Aorta (tissue), 5 donors: ENCODE measurements at places on chromosomes 7 and 10. TPM values are rescaled to one million over a fixed set of nuclear protein-coding genes. Genes with fewer than 3 reads are reported as not detected.

- no peak overlapping the region for H3K27ac ChIP-seq
- no peaks in the 10 kb centered on the region for H3K4me1 ChIP-seq
- H3K36me3 ChIP-seq: peaks cover 4% of the 10 kb centered on the region
- no peak overlapping the region for H3K4me3 ChIP-seq
- no peaks in the 10 kb centered on the region for H3K27me3 ChIP-seq
- DNase-seq: no peak
Observed at GRCh38 chr10:20065814-20066213, 249.6 kb downstream of the PLXDC2 start.

GRCh38 chr7:31935124-31936054 lies 134.8 kb downstream of the PDE1C start:
- H3K4me3 ChIP-seq: no peak overlapping the region
- H3K27ac ChIP-seq: no peak overlapping the region
- DNase-seq: no peak
- H3K36me3 ChIP-seq: no peaks in the 10 kb centered on the region

DNA sequence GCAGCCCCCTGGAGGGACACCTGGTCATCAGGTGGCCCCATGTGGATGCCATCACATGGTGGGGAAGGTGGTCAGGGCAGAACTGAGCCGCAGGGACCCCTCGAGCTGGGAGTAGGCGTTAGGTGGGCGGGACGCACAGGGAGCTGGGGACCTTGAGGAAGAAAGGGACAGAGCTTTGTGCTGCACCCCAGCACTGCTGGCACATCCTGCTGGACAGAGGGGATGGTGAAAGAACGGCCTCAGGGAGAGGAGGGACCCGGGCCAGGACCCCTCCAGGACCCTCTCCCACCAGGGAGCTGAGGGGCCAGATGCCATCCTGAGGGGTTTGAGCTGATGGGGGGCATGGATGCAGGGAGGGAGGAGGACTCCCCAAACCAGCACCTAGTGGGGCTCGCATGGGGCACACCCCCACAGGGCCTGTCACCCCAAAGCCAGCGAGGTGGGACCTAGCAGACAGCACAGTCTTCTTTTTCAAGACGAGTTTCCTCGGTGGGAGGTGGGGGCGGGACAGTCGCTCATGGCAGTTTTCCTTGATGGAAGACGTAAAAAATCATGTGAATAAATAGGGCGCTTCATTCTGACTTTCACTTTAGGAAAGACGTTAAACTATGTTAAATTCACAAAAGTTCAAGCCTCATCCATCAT lies 43.3 kb downstream of the STK32C start:
- H3K36me3 ChIP-seq: no peaks in the 10 kb centered on the region
- peak; percentile 18 for DNase-seq
- H3K27me3 ChIP-seq: no peaks in the 10 kb centered on the region

DNA sequence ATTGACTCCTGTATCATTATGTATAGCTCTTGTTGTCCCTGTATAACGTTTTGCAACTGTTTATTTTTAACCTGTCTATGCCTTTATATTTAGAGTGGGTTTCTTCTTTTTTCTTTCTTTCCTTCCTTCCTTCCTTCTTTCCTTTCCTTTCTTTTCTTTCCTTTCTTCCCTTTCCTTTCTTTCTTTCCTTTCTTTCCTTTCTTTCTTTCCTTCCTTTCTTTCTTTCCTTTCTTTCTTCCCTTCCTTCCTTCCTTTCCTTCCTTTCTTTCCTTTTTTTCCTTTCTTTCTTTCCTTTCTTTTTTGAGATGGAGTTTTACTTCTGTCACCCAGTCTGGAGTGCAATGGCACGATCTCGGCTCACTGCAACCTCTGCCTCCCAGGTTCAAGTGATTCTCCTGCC lies 5.9 kb downstream of the JAKMIP3 start:
- H3K4me3 ChIP-seq: no peak overlapping the region
- H3K27me3 ChIP-seq: no peaks in the 10 kb centered on the region
- no peaks in the 10 kb centered on the region for H3K36me3 ChIP-seq
- no peak overlapping the region for H3K27ac ChIP-seq
- no peaks in the 10 kb centered on the region for H3K4me1 ChIP-seq

GRCh38 chr10:11353006-11353896 lies 258.2 kb downstream of the USP6NL start:
- H3K27ac ChIP-seq: no peak overlapping the region
- H3K4me3 ChIP-seq: no peak overlapping the region
- no peaks in the 10 kb centered on the region for H3K36me3 ChIP-seq
- no peak for DNase-seq
- no peaks in the 10 kb centered on the region for H3K4me1 ChIP-seq
- no peaks in the 10 kb centered on the region for H3K27me3 ChIP-seq

GRCh38 chr7:24972166-24972477 lies 7.9 kb downstream of the OSBPL3 start:
- H3K27me3 ChIP-seq: no peaks in the 10 kb centered on the region
- no peak overlapping the region for H3K4me3 ChIP-seq
- no peak for DNase-seq
- H3K27ac ChIP-seq: no peak overlapping the region
- no peaks in the 10 kb centered on the region for H3K36me3 ChIP-seq

DNA sequence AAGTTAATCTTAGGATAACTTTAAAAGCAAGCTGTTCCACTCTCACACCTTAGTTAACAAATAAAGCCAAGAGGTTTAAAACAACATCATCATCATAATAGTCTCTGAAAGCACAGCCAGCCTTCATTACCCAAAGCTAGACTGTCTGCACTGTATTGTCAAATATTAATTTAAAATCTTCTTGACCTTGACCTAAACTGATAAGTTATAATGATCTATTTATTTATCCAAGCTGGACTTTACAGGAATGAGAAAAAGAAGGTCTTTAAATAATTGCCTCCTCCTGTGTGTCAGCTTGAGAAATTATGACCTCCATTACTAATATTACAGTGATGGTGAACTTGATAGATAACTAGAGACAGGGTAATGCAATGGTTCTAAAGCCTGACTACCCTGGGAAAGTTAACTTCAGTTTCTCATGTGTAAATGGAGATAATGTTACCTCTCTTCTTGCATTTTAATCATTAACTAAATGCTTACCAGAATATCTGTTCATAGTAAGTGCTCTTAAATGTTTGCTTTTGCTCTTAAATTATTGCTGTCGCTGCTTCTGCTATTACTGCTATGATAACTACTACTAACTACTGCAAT lies 111.0 kb downstream of the KAT6B start:
- no peaks in the 10 kb centered on the region for H3K27me3 ChIP-seq
- H3K4me3 ChIP-seq: no peak overlapping the region
- peak overlapping the region; percentile 28 for H3K27ac ChIP-seq

- no peak for DNase-seq
- H3K27me3 ChIP-seq: no peaks in the 10 kb centered on the region
- no peak overlapping the region for H3K4me3 ChIP-seq
- H3K27ac ChIP-seq: no peak overlapping the region
- no peaks in the 10 kb centered on the region for H3K36me3 ChIP-seq
Observed at GRCh38 chr10:94496010-94496409, 49.6 kb upstream of the HELLS start.

DNA sequence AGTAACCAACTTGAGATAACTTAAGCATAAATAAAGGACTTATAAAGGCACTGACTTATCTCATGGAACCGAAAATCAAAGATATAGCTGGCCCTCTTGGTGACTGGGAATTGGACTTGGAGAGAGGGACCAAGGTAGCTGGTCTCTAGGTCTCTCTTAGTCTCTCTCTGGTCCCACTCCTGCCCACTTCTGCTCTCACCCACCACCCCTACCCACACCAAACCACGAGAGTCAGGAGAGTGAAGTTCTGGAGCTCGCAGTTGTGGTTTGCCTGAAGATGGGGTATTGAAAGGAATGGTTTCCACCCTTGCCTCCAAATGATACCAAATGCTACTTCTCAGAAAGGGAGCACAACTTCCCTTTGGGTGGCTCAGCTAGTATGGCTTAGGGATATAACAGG lies 216.3 kb downstream of the LRMDA start:
- DNase-seq: no peak
- no peaks in the 10 kb centered on the region for H3K4me1 ChIP-seq
- H3K27ac ChIP-seq: no peak overlapping the region
- H3K36me3 ChIP-seq: no peaks in the 10 kb centered on the region

- no peak overlapping the region for H3K4me3 ChIP-seq
- no peaks in the 10 kb centered on the region for H3K36me3 ChIP-seq
- H3K4me1 ChIP-seq: no peaks in the 10 kb centered on the region
- peak; percentile 28 for DNase-seq
- no peak overlapping the region for H3K27ac ChIP-seq
Observed at GRCh38 chr10:124706462-124707143, 37.6 kb downstream of the FAM53B start.

DNA sequence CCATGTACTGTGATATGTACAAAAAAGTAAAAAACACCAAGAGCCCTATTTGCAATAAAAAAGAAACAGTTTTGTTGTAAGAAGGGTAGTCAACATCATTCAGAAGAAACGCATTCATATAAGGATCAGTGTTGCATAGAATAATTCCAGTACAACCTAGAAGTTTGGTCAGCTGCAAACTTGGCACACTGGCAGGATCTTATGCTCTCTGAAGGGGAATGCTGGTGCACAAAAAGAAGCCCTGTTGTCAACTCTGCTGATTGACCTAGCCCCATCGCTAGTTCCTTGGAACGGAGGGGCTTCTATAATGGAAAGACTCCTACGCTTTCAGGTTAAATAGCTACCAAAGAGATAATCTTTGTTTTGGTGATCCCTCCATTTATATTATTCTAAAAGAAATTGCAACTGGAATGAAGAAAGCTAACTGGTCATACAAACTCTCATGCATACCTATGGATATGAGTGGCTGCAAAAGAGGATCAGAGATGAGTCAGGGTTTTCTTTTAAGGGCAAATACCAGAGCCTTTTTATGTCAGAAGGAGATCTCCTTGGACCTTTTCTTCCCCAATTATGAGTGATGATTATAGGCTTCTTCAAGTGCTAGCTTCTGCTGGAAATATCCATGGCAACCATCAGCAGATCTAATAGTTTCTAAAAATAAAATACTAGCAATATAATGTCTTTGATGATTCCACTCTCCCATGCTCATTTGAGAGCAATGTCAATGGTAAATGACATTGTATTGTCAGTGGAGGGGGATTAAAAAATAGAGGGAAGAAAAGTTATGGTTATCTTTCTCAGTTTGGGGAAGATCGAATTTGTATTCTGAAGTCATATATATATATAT lies 312.4 kb upstream of the CACNA2D1 start:
- H3K36me3 ChIP-seq: no peaks in the 10 kb centered on the region
- no peak overlapping the region for H3K4me3 ChIP-seq
- H3K27me3 ChIP-seq: no peaks in the 10 kb centered on the region
- no peak overlapping the region for H3K27ac ChIP-seq
- H3K4me1 ChIP-seq: no peaks in the 10 kb centered on the region

DNA sequence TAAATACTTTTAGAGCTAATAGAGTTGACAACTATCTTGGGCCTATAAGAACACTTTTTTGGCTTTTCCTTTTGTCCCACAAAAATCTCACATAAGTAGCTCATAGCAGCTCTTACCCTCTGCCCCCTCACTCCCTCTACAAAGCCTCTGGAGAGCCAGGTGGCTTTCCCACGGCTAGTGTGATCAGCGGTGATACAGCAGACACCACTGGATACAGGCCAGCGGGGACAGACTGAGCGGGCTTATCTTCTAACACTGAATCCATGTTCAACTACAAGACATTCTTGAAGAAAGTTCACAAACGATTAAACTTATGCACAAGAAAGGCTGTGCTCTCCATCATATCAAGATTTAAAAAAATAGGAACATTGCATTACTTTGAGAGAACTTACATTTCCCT lies 377.2 kb downstream of the PARD3 start:
- no peak for DNase-seq
- H3K27ac ChIP-seq: no peak overlapping the region
- H3K36me3 ChIP-seq: no peaks in the 10 kb centered on the region
- H3K27me3 ChIP-seq: no peaks in the 10 kb centered on the region

FGF8 gene
- total RNA-seq: not detected

OPN4 gene
- 0.36 TPM for total RNA-seq

- no peaks in the 10 kb centered on the region for H3K27me3 ChIP-seq
- H3K4me1 ChIP-seq: no peaks in the 10 kb centered on the region
- H3K36me3 ChIP-seq: no peaks in the 10 kb centered on the region
- no peak overlapping the region for H3K27ac ChIP-seq
- H3K4me3 ChIP-seq: no peak overlapping the region
- peak; percentile 45 for DNase-seq
Observed at GRCh38 chr7:157818701-157819454, 482.1 kb downstream of the DNAJB6 start.

DNA sequence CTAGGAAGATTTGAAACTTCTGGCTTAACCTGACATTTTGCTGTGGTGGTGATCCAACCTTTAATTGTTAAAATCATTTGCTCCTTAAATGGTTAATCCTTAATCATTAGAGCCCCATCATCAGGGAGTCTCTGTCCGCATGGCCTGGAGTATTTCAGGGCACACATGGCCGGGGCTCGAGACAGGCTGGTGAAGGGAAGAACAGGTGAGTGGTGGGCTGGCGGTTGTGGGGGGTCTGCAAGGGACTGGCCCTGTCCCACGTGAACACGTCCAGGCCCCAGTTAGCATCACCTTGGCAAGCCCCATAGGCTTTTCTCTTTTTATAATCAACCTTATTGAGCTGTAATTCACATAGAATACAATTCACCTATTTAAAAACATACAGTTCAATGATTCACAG lies 109.5 kb downstream of the DNAJB6 start:
- no peak overlapping the region for H3K27ac ChIP-seq
- H3K4me1 ChIP-seq: no peaks in the 10 kb centered on the region
- peak; percentile 67 for DNase-seq
- H3K36me3 ChIP-seq: no peaks in the 10 kb centered on the region
- H3K27me3 ChIP-seq: no peaks in the 10 kb centered on the region

LIPJ gene
- not detected for total RNA-seq

- H3K27ac ChIP-seq: no peak overlapping the region
- H3K4me3 ChIP-seq: no peak overlapping the region
- H3K4me1 ChIP-seq: no peaks in the 10 kb centered on the region
- no peak for DNase-seq
Observed at GRCh38 chr7:121547544-121548092, 151.5 kb upstream of the FAM3C start.

- H3K4me1 ChIP-seq: no peaks in the 10 kb centered on the region
- H3K27me3 ChIP-seq: no peaks in the 10 kb centered on the region
- no peak for DNase-seq
- H3K36me3 ChIP-seq: no peaks in the 10 kb centered on the region
- H3K4me3 ChIP-seq: no peak overlapping the region
Observed at GRCh38 chr7:90698616-90699015, 102.5 kb downstream of the CDK14 start.
